ENCODE measurements at places on chromosomes 11 and 22. TPM values are rescaled to one million over a fixed set of nuclear protein-coding genes. Genes with fewer than 3 reads are reported as not detected.

The PRG2 gene
- 1.0 TPM for total RNA-seq

The UBQLN3 gene
- total RNA-seq: 0.13 TPM

The CRYBB2 gene
- total RNA-seq: 0.09 TPM

The CDC42BPG gene
- total RNA-seq: 0.35 TPM

The INS gene
- not detected for total RNA-seq

Measured in muscle of leg (tissue), 16 donors.